Effector memory CD4-positive, alpha-beta T cell (primary cell): ENCODE measurements at places on chromosomes 1 and 21.

GRCh38 chr1:18203645-18204044, 96.0 kb downstream of the IGSF21 start:
- no peak for DNase-seq

DNA sequence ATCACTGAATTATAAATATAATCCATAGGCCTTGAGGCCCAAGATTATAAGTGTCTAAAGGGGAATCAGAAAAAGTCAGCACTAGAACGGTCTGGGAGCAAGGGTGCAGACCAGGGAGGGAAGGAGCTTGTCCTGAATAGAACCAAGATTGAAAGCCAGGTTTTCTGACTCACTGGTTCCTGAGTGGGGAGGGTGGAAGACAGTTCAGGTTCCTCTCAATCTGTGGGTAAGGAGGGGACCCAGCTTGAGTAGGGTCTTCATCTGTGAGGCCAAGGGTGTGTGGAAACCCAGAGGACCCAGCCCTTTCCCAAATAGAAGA, 842 bp downstream of the LENEP start:
- DNase-seq: no peak

GRCh38 chr1:155195201-155196102, 12.2 kb downstream of the THBS3 start:
- DNase-seq: no peak

- no peak for DNase-seq
Observed at GRCh38 chr21:18499761-18500376, 96.3 kb upstream of the TMPRSS15 start.

DNA sequence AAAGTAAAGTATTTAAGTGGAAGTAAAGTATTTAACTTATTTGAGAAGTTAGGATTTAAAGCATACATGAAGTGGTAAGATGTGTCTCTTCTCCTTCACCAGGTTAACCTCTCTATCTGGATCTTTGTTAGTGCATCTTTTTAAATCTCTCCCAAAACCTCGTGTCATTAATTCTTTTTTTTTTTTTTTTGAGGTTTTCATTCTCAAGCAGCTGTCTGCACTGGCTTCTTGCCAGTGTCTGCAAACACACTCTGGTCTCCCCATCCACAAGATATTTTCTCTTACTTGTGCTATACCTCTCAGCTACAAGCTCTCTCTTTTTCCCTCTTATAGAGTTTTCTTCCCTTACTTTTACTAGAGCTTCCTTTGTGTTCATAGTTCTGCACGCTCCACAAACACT, 49.0 kb downstream of the CLDN17 start:
- DNase-seq: no peak

GRCh38 chr21:24705201-24705600, 902.1 kb downstream of the MRPL39 start:
- DNase-seq: no peak

- no peak for DNase-seq
Observed at GRCh38 chr1:54273092-54273794, 73.3 kb downstream of the MRPL37 start.

GRCh38 chr21:17455028-17455353, 57.9 kb upstream of the CXADR start:
- no peak for DNase-seq
